ENCODE measurements at places on chromosomes 11 and 22.

DNA sequence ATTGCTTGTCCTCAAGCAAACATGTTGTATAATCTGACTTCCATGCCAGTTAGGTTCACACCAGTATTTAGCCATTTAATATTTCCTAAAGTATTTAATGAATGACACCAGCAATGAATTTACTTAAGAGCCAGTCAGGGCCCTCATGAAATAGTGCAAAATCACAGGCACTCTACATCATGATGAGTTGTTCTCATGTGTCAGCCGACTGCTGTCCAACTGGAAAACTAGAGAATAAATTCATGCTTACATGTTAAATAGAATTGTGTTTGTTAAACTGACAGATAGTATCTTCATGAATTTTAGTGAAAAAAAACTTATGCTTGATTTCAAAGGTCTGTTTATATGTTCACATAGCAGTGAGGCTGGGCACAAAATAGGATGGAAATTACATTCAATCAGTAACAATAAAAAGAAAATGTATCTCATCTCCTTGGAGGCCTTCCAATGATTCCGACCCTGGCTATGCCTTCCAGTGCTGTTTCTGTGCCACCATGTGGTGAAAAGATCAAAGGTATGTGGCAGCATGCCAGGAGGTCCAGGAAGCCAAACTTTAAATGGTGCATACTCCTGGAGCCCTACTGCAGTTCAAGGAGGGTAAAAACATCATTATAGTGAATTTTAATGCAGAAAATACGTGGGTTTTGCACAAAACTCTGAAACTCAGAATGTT lies 45.2 kb downstream of the CTSC start:
- DNase-seq, result no peak

DNA sequence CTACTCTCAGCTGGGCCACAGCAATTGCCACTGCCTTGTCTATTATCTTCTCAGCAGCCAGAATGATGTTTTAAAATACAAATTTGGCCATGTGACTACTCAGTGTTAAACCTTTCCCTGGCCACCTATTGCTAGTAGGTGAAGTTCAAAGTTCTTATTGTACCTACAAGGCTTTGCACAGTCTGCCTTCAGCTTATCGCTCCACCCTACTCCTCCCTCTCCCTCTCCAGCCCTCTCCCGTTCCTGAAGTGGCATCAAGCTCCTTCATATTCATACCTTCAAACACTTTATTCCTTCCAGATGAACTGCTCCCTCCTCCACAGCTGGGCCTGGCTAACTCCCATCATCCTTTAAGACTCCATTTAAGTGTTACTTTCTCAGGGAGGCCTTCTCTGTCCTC lies 37.3 kb downstream of the OR10A6 start:
- no peak for DNase-seq

- peak; percentile 36 for DNase-seq
These were observed 344 bp downstream of the IFT27 start for GRCh38 chr22:36775586-36775963.

DNA sequence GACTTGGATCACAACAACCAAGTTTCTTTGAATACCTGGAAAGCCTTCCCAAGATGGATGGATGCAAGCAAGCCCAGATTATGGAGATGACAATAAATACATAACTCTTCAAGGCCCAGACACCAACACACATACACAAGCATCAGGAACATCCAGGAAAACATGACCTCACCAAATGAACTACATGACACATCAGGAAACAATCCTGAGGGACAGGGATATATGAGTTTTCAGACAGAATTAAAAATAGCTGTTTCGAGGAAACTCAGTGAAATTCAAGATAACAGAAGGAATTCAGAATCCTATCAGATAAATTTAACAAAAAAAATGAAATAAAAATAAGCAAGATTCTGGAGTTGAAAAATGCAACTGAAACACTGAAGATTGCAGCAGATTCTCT lies 659.4 kb downstream of the METTL15 start:
- no peak for DNase-seq

DNA sequence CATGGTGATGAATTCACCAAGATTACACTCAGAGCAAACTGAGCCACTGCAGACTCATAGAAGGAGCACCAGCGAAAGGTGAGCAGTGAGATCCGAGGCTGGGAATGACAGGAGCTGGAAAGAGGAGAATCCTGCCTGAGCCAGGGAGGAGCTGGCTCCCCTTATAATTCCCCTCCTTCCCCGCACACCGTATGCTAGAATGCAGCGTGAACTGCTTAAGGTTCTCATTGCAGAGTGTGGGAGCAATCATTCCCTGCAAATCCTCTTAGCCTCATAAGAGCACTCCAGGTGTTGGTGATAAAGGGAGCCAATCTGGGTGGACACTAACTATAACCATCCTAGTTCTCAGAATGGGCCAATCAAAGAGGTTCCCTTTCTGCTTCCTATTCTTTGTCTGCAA lies 127.6 kb upstream of the TEAD1 start:
- no peak for DNase-seq

- DNase-seq, result no peak
These were observed 10.7 kb downstream of the CARD10 start for GRCh38 chr22:37508431-37508992.

GRCh38 chr11:107397357-107397756 lies 60.3 kb downstream of the CWF19L2 start:
- DNase-seq, result no peak

DNA sequence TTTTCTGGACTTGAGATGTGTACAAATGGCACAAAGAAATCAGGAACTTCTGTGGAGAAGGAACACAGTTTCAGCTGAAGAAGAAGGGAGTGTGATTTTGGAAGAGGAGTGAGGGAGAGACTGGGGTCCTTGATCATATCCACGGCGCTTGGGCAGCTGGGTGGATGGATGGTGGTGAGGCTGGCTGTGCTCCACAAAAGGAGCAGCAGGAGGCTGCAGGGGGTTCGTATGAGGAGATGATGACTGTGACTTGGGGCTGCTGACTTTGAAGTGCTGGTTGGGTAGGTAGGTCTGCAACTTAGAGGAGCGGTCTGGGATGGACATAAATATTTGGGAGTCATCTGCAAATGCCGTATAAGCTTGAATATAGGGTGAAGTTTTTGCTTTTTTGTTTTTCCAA lies 1.3 kb upstream of the DCHS1 start:
- DNase-seq, result no peak

- no peak for DNase-seq
These were observed 56.1 kb upstream of the VSTM5 start for GRCh38 chr11:93906486-93906885.

DNA sequence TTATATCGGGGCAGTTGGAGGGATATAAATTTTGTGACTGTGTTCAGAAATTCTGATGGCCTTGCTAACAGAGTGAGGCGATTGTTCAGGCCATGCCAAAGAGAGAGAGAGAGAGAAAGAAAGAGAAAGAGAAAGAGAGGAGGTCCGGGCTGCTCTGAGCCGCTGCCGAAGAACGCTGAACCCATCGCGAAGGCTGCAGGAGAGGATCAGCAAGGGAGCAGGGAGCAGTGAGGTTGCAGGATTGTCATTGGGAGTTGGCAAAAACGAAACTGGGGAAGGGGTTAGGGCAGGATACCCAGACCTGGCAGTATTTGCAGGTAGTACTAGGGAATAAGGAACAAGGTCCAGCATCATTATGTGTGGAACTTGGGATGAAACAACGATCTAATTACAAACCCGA lies 537.1 kb downstream of the INSC start:
- DNase-seq, result no peak

DNA sequence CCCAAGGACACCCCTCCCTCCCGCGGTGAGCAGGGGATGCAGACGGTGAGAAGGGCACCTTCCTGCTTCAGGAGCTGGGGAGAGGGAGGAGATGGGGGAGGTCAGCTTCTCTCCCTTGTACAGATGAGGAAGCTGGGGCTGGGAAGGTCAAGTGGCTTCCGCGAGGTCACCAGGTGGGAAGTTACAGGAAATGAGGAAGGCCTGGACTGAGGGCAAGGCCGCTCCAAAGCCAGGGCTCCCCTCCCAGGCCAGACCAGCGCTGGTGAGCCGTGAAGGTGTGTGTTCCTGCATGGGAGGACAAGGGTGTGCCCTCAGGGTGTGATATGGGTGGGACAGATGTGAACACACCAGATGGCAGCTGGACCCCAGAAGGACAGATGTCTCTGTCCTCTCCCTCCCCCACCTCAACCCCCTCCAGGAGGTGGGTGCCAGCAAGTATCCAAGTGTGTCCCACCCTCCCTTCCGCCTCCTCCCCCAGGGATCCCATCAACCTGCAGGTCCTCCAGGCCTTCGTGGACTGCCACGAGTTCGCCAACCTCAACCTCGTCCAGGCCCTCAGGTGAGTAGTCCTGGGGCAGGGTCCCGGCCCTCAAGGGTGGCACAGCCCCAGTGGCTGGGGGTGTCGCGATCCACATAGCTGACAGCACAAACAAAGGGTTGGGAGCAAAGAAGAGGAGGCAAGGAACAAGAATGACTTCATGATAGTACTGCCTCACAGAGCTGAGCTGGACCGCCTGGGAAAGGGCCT lies 16.6 kb downstream of the CYTH4 start:
- no peak for DNase-seq

DNA sequence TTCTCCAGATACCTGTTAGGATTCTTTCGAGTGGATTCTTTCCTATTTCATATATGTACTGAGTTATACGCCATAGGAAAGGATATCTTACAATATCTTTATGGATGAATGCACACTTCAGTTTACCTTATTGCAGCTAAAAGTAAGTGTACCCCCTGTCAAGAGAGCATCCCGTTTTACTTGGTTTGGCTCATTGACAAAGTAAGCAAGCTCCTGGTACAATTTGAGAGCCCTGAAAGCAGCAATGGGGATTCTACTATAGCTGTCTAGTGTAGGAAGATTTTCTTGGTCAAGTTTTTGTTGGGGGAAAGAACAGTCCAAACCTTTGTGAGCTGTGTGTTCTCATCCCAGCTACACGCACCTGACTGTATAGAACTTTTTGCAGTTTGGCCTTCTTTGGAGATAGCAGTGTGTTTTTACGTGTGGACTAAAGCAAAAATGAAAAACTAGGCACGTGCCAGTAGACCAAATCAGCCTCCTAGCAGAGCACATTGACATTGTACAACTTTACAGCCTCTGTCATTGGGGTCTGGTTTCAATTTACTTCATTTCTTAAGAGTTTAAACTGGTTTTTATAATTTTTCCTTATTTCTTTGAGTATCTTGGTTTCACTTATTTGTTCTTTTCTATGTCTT lies 44.0 kb downstream of the PPP6R3 start:
- DNase-seq, result no peak

GRCh38 chr11:450809-451451 lies 851 bp downstream of the PTDSS2 start:
- DNase-seq, result peak; percentile 70

DNA sequence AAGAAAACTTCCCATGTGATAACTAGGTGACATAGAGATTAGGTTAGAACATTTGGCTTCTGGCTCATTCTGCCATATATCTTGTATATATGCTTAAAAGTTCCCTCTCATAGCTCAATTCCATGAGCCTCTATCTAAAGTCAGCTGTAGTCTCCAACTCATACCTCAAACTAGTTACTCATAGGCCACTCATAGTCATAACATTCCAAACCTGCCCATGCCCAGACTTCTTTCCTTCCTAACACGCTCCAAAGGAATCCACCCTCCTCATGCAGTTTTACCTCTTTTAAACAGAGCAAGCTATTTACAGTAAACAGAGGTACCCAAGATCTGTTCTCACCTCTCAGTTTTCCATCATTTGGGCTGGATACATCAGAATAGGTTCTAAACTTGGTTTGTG lies 39.4 kb downstream of the GLYATL2 start:
- DNase-seq, result no peak

Measured in anterior cingulate cortex (tissue), 58 donors.